Sigmoid colon (tissue), 7 donors: ENCODE measurements at places on chromosomes 11 and 22. TPM values are rescaled to one million over a fixed set of nuclear protein-coding genes. Genes with fewer than 3 reads are reported as not detected.

Gene BET1L
- 24.3 TPM for total RNA-seq

Gene CHRM1
- 0.36 TPM for total RNA-seq

Gene INPP5J
- 1.5 TPM for total RNA-seq

Gene TTLL12
- 17.9 TPM for total RNA-seq

Gene GAL3ST3
- not detected for total RNA-seq

Gene CFAP300
- 2.9 TPM for total RNA-seq

Gene BTG4
- not detected for total RNA-seq

Gene GGTLC3
- not detected for total RNA-seq

Gene POU2AF2
- total RNA-seq, result not detected

Gene LDLRAD3
- 10.2 TPM for total RNA-seq

Gene OVCH2
- total RNA-seq, result not detected

Gene EFCAB6
- total RNA-seq, result 3.3 TPM

Gene LYVE1
- total RNA-seq, result 41.5 TPM

Gene VWA5A
- 16.6 TPM for total RNA-seq

Gene MCHR1
- total RNA-seq, result not detected

Gene RIMBP3C
- total RNA-seq, result not detected

Gene PIH1D2
- total RNA-seq, result 3.9 TPM

Gene OR4A16
- not detected for total RNA-seq

Gene GLYATL2
- total RNA-seq, result not detected

Gene FGF19
- total RNA-seq, result not detected

Gene SULT4A1
- 2.9 TPM for total RNA-seq

Gene OR52E1
- not detected for total RNA-seq

Gene OR52D1
- not detected for total RNA-seq

Gene BACE1
- 16.3 TPM for total RNA-seq

Gene ELMOD1
- total RNA-seq, result 0.14 TPM

Gene CARD16
- total RNA-seq, result 5.1 TPM

Gene ARL14EP
- total RNA-seq, result 31.4 TPM

Gene OR5AP2
- not detected for total RNA-seq
